ENCODE measurements at places on chromosomes 3 and 15.

- no peak for DNase-seq
These were observed 62.2 kb upstream of the ZNF280D start for GRCh38 chr15:56795502-56795901.

DNA sequence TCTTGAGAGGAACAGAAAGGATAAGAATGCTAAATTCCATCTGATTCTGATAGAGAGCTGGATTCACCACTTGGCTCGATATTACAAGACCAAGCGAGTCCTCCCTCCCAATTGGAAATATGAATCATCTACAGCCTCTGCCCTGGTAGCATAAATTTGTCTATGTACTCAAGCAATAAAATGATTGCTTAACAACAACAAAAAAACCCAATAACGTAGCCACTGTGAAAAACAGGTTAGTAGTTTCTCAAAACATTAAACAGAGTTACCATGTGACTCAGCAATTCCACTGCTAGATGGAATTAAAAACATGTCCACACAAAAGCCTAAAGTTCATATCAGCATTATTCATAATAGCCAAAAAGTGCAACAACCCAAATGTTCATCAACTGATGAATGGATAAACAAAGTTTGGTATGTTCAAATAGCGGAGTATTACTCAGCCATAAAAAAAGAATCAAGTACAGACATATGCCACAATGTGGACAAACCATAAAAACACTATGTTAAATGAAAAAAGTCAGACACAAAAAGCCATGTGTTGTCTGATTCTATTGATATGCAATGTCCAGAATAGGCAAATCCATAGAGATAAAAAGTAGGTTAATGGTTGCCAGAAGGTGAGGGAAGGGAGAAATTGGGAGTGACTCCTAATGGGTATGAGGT is 16.8 kb downstream of the BCL2L10 start:
- DNase-seq, result no peak

- DNase-seq, result no peak
These were observed 88.8 kb upstream of the ARHGEF3 start for GRCh38 chr3:56890448-56891091.

DNA sequence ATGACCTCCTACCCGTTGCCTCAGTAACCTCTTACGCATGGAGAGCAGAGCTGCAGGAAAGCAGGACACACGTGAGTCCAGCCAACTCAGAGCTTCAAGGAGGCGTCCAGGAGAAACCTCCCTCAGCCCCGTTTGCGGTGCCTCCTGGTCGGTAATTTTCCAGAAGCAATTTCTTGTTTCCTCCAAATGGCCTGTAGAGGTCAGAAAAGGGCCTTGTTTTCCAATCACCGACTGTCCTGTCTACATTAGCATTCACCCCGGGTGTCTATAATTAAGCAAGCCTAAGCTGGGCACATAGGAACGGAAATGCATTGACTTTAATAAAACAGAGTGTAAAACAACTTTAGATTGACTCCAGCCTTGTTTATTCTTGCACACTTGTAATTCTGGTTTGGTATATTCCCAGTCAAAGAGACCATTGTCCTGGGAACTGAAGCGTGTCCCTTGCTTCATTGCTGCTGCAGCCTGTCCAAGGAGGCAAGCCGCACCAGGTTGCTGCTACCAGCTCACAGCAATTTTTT is 836.2 kb downstream of the AGBL1 start:
- DNase-seq, result peak; percentile 25

- no peak for DNase-seq
These were observed 10.8 kb downstream of the LYSMD4 start for GRCh38 chr15:99722406-99722805.

Data from lung (tissue), 17 donors.